AG10803 (cell line): ENCODE measurements at places on chromosomes 6 and 20.
A peak's percentile ranks its signal among the peaks of the same experiment; 100 is the strongest.

- no peak for DNase-seq
Measured at GRCh38 chr6:139600343-139600742, 225.9 kb upstream of the CITED2 start.

GRCh38 chr6:36805917-36806316 is 33.3 kb downstream of the CPNE5 start:
- DNase-seq, result no peak

DNA sequence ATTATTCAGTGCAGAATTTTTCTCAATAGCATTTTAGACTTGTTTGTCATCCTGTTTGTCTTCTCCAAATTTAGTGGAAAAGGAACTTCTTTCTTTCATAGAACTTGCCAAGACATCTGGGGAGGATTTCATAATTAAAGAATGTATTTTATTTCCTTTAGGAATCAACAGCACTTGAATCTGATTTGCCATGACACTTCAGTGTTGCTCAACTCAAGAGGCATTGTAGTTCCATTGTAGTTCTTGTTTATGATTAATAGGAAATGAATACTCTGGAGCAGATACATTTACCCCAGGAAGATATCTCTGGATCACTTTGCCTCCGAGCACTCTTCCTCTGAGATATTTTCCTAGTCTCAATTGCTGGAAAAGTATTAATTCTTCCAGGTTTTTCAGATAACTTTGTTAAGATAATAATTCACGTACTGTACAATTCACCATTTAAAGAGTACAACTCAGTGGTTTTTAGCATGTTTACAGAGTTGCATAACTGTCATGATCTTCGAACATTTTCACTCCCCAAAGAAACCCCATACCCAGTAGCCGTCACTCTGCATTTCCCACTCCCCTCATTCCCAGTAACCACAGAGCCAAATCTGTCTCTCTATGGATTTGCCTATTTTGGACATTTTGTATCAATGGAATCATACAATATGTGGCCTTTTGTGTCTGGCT is 29.7 kb downstream of the AKAP12 start:
- peak; percentile 94 for DNase-seq

- peak; percentile 80 for DNase-seq
Measured at GRCh38 chr20:53883098-53883911, 187.1 kb downstream of the BCAS1 start.

GRCh38 chr20:63042448-63043071 is 35.8 kb upstream of the BHLHE23 start:
- DNase-seq, result no peak

DNA sequence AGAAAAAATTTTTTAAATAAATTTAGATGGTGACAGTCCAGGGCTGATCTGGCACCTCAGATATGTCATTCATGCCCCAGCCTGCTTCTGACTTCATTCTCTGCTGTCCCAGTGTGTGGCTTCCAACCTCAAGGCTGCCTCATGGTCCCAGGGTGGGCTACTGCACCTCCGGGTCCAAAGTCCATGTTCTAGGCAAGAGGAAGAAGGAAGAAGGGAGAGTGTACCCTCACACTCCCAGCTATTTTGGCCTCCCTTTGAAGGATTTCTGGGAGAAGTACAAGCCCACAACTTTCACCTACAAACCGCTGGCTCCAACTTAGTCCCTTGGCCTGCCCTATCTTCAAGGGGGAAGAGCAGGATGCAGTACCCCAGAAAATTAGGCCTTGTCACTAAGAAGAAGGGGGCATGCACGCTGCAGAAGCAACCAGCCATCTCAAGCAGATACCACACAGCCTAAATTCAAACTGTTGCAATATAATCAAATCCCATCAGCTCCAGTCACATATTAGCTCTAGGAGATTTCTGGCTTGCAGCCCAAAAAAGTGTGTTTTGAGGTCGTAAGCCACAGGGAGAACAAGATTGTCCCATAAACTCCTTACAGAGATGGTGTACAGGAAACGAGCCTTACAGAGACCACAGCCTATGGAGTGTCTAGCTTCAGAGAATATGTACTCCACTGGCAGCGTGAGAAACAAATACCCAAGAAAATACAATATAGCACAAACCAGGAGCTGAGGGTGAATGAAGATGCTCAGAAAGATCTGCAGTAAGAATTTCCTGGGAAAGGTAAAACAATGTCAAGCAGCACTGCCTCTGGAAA is 906 bp upstream of the BTN3A2 start:
- DNase-seq, result peak; percentile 28
